ENCODE measurements at places on chromosomes 7 and 10.

GRCh38 chr7:90061077-90061476 lies 93.2 kb upstream of the STEAP1 start:
- DNase-seq, result no peak

DNA sequence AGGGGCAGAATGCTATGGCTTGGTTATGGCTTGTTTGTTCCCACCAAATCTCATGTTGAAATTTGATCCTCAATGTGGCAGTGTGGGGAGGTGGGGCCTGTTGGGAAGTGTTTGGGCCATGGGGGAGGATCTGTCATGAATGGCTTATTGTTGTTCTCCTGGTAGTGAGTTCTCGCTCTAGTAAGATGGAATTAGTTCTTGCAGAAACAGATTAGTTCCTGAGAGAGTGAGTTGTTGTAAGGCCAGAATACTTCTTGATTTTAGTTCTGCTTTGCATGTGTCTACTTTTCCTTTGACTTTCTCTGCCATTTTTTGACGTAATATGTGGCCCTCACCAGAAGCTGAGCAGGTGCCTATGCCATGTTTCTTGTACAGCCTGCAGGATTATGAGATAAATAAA lies 188.2 kb downstream of the KIF20B start:
- DNase-seq, result no peak

DNA sequence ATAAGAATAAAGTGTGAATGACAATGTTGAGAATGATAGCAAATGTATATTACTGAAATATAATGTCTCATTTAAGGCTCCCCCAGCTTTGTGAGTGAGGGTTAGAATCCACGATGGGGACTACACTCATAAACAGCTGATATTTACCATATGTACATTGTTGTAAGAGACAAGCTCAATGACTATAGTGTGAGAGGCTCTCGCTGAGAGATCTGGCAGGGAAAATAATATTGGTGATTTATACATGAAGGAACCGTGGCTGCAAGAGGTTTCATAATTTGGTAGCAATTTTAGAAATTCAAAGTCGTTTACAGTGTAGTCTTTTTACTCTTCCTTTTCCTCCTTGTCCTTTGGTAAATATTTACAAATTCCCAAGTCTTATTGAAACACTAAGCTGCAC lies 342.2 kb upstream of the AKR1E2 start:
- no peak for DNase-seq

- DNase-seq, result no peak
Observed at GRCh38 chr7:147723536-147723935, 867.0 kb upstream of the C7orf33 start.

GRCh38 chr7:85222522-85222921 lies 35.7 kb upstream of the SEMA3D start:
- no peak for DNase-seq
